ENCODE measurements at places on chromosomes 4 and X.

- peak; percentile 32 for DNase-seq
Measured at GRCh38 chr4:76738086-76738931, 159.6 kb downstream of the SOWAHB start.

DNA sequence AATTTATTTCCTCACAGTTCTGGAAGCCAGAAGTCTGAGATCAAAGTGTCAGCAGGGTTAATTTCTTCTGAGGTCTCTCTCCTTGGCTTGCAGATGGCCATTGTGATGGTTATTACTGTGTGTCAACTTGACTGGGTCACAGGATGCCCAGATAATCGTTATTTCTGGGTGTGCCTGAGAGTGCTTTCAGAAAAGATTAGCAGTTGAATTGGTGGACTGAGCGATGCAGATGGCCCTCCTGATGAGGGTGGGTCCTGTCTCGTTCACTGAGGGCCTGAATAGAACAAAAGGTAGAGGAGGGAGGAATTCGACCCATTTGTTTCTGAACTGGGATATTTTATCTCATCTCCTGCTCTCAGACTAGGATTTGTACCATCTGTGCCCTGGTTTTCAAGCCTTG lies 15.7 kb downstream of the SMIM43 start:
- DNase-seq: no peak

DNA sequence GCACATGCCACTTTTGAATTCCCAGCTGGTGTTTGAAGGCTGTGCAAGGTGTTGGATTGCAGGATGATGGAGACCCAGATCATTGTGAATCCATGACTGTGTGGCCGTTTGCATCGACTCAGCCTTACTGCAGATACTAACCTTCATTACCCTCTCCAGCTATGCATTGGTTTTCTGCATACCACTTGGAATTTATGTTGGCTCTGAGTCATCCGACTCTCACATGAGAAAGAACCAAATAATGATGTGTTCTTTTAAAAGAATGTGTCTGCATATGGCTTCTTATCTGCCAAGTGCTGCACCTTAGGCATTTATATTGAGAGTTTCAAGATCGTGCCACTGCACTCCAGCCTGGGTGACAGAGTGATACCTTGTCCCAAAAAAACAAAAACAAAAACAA lies 106.7 kb upstream of the PRKX start:
- no peak for DNase-seq

- no peak for DNase-seq
Measured at GRCh38 chr4:7842384-7843279, 97.0 kb downstream of the AFAP1 start.

DNA sequence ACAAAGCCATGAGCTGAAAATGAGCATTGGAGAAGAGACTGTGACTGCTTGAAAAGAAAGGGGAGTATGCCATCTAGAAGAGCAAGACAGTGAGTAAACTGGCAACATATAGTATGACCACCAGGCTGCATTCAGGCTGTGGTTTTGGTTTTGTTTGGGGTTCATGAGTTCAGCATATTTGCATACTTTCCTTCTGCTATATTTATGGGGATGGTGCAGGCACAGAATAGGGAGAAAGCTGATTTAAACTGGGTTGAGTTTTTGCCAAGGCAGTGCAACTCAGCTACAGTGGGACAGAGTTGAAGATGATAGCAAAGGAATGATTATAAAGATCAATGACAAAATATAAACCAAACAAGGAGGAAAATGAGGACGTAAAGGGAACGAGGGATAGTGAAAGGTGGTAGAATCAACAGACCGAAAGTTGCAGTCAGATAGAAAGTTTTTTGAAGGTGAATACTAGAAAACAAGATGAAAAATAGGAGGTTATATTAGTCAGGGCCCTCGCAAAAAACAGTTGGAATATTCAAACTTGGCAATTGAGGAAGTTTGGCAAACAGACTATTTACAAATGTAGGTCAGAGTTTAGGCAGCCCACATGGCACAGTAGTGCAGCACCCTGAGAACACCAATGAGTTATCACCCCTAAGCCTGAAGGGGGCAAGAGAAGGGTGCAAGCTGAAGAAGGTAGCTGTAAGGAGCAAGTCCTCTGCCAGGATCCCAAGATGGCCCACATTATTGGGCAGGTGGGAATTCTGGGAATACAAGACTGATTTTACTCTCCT lies 114.8 kb upstream of the MAP9 start:
- no peak for DNase-seq

Measured in activated naive CD8-positive, alpha-beta T cell treated with anti-CD3 and anti-CD28 coated beads, Interleukin-2, amount 50 U/mL, for 24 hours (primary cell).